ENCODE measurements at places on chromosomes 5 and 9. TPM values are rescaled to one million over a fixed set of nuclear protein-coding genes. Genes with fewer than 3 reads are reported as not detected.

DNA sequence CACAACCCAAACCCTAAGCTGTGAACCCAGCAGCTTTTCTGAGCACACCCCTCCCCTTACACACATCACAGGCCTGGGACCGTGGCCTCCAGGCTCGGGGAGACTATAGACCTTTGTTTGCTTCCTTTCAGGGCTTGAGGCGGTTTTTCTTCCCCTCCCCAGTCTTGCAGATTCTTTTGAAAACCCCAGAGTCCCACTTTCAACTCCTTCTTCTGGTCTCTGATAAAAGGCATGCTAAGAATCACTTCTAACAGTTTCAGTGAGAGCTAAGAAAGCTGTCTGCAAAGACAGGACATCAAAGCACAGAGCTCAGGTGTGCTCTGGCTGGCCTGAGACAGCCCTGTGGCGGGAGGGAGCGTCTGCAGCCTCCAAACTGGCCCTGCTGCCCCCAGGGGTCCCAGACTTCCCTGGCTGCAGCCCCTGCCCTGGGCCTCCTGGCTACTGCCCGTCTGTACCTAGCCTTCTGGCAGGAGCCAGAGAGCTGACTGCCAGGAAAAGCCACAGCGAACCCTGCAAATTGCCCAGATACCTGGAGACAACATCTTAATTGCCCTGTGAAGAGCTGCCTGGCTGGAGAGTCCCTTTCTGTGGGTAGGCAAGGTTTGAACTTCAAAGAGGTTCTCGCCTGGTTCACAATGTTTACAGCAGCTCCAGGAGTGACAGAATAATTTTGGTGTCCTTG lies 138.9 kb downstream of the GADD45G start:
- no peak for DNase-seq

GRCh38 chr9:123059472-123060220 lies 26.2 kb downstream of the GPR21 start:
- peak; percentile 29 for DNase-seq

GRCh38 chr5:72018143-72018803 lies 89.0 kb upstream of the MAP1B start:
- DNase-seq: peak; percentile 66

GRCh38 chr9:94611638-94612068 lies 18.0 kb upstream of the FBP2 start:
- DNase-seq: no peak

- DNase-seq: no peak
Observed at GRCh38 chr5:36656556-36656955, 50.1 kb downstream of the SLC1A3 start.

The CEP78 gene
- total RNA-seq: 27.6 TPM

The PTPN3 gene
- total RNA-seq: under 0.01 TPM

The REEP2 gene
- total RNA-seq: 13.0 TPM

The PROB1 gene
- total RNA-seq: 3.9 TPM
